ENCODE measurements at places on chromosomes 7 and 10. TPM values are rescaled to one million over a fixed set of nuclear protein-coding genes. Genes with fewer than 3 reads are reported as not detected.

The NEBL gene
- total RNA-seq: not detected

DNA sequence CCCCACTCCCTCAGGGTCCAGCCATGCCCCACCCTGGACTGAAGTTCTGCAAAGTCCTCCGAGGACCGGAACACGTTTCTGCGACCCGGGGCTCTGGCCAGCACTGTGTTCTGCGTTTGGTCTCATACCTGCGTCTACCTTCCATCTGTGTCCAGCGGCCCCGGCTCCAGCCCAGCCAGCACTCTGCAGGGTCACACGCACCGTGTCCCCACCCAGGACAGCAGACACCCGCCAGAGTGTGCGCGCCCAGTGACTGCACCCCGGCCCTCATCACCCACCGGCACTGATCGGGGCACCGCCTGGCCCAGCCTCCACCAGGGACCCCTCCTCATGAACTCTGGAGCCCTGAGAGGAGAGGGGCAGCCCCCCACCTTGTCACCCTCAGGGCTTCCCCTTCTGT is 20.3 kb downstream of the SLC29A4 start:
- no peak for DNase-seq
- H3K36me3 ChIP-seq: 0 out of 2 replicates have a peak, but pooled peaks cover under 1% of the 10 kb centered on the region
- H3K4me3 ChIP-seq: no peak overlapping the region
- H3K27me3 ChIP-seq: peaks cover 22% of the 10 kb centered on the region

DNA sequence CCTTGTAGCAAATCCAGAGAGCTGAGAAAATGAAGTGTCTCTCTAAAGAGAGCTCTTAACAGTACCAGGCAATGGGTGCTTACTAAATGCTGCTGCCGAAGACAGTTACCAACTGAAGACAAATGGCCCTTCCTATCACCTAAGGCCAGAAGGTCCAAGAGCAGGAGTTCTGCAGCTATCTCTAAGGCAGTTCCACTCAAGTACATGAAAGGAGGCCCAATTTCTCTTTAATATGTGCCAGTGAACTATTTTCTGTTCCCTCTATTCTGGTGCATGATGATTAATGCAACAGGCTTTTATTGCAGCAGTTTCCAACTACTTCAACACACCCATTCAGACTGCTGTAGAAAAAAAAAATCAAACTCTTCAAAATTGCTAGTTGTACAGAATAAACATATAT is 122.5 kb downstream of the SLC25A13 start:
- H3K4me3 ChIP-seq: no peak overlapping the region
- H3K27me3 ChIP-seq: no peaks in the 10 kb centered on the region
- peak; percentile 37 for DNase-seq
- H3K27ac ChIP-seq: no peak overlapping the region
- H3K4me1 ChIP-seq: peaks cover 20% of the 10 kb centered on the region

The TMEM140 gene
- 0.51 TPM for total RNA-seq

GRCh38 chr7:151101621-151102396 is 15.5 kb downstream of the AGAP3 start:
- H3K4me1 ChIP-seq: peaks cover 18% of the 10 kb centered on the region
- H3K27ac ChIP-seq: no peak overlapping the region
- no peaks in the 10 kb centered on the region for H3K36me3 ChIP-seq
- no peak for DNase-seq
- no peaks in the 10 kb centered on the region for H3K27me3 ChIP-seq

DNA sequence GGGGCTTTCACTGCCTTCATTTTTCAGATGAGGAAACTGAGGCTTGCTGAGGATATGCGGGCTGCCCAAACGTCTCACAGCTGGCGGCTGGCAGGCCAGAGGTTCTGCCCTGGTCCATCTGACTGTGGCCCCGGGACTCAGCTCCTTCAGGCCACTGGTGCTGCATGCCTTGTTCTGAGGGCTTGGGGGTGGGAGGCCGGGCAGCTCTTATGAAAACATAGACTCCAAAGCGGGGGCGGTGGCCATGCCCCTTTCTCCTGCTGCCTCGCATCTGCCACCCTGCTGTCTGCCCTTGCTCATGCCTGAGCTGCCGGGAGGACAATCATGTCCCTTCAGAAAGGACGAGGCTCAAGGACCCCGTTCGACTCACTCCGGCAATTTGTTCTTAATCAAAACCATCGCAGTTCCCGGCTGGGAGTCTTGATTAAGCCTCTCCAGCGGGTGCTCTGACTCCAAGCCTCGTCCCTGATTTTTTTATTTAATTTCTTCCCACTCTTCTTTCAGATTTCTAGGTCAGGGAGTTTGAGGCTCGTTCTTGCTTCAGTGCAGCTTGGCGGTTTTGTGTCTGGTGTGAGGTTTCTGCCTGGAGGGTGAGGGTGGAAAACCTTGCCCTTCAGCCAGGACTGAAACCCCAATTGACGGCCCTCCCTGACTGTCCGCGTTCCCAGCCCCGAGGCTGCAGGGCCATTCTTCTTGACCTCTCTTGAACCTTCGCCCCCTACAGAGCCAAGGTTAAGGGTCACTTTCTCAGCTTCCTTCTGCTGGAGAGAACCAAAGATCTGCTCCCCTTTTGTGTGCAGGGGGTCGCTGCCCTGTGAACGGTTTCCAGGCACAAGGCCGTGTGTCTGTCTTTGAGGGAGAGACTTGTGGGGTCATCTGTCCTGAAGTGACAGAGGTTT is 120.8 kb downstream of the DNAJB6 start:
- no peak overlapping the region for H3K4me3 ChIP-seq
- no peaks in the 10 kb centered on the region for H3K4me1 ChIP-seq
- no peak overlapping the region for H3K27ac ChIP-seq
- H3K36me3 ChIP-seq: no peaks in the 10 kb centered on the region

DNA sequence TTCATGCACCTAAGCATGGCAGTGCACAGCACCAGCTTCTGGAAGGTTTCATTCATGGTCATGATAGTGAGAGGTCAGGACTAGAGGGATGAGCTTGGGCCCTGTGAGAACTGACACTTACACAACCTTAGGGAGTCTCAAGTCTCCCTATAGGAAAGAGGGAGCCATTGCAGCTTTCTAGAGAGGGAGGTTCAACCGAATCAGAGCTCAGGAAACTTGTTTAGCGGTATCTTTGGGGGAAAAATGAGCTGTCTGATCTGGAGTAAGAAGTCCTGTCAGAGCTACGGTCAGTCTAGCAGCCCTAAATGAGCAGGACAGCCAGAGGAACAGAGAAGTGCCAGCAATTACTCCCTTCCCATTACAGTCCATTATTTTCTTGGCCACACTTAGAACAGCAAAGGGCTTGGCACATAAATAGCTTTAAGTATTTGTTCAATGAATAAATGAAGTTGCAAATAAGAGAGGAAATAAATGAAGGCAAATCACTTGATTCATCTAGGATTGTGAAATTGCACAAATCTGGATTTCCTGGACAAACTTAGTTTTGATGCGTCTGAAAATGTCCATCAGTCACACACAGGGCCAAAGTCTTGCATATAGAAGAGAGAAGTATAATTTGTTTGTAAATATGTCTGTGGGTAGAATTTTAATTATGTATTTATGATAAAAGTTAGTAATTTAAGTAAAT is 262.0 kb downstream of the GLI3 start:
- peaks cover 10% of the 10 kb centered on the region for H3K36me3 ChIP-seq
- H3K27ac ChIP-seq: no peak overlapping the region
- H3K27me3 ChIP-seq: no peaks in the 10 kb centered on the region
- no peak overlapping the region for H3K4me3 ChIP-seq
- DNase-seq: no peak
- peaks cover 23% of the 10 kb centered on the region for H3K4me1 ChIP-seq

The FBXO24 gene
- total RNA-seq: 0.47 TPM

The SPDYE3 gene
- not detected for total RNA-seq

DNA sequence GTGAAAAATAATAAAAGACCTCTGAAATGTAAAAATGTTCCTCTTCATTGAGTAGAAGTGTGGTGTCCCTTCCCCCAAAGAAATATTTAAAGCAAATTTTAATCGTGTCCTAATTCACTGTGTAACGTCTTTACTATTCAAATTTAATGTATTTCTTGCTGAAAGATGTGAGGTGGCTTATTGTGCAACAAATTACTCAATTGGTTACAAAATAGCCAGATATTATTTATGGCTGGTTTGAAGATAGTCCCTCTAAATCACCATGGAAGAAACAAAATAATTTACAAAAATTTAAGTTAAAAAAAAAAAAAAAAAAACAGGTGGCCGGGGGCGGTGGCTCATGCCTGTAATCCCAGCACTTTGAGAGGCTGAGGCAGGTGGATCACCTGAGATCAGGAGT is 43.7 kb downstream of the DNAJC12 start:
- H3K27me3 ChIP-seq: peaks cover 3% of the 10 kb centered on the region
- no peak for DNase-seq
- no peak overlapping the region for H3K4me3 ChIP-seq
- H3K27ac ChIP-seq: no peak overlapping the region
- H3K36me3 ChIP-seq: no peaks in the 10 kb centered on the region
- H3K4me1 ChIP-seq: peaks cover 14% of the 10 kb centered on the region

The EDRF1 gene
- total RNA-seq: 19.5 TPM

DNA sequence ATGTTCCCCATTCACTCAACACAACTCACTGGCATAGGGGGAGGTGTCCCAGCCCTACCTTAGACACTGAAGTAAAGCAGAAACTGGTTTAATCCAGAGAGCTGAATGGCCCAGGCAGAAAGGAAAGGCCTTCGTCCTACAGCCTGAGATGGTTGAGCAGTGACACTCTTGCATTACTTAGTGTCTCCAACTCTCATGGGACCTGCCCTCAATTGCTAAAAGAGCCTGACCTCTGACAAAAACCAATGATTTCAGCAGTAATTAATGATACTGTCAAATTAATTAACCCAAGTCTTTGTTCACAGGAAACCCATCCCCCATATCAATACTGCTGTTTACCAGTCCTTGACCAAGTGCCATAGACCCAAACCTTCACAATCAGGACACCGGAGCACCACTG is 48.6 kb downstream of the ICA1 start:
- no peaks in the 10 kb centered on the region for H3K36me3 ChIP-seq
- no peak overlapping the region for H3K4me3 ChIP-seq
- peaks cover 11% of the 10 kb centered on the region for H3K27me3 ChIP-seq
- peaks cover 36% of the 10 kb centered on the region for H3K4me1 ChIP-seq
- no peak overlapping the region for H3K27ac ChIP-seq

The ZNF804B gene
- not detected for total RNA-seq

GRCh38 chr10:130028465-130028819 is 64.4 kb upstream of the EBF3 start:
- peaks cover 4% of the 10 kb centered on the region for H3K36me3 ChIP-seq
- H3K27me3 ChIP-seq: peaks cover 3% of the 10 kb centered on the region
- peak overlapping the region; percentile 65 for H3K27ac ChIP-seq
- H3K4me3 ChIP-seq: no peak overlapping the region
- peaks cover 48% of the 10 kb centered on the region for H3K4me1 ChIP-seq

- peak overlapping the region; percentile 93 for H3K4me3 ChIP-seq
- peaks cover 7% of the 10 kb centered on the region for H3K36me3 ChIP-seq
- no peak for DNase-seq
- H3K27me3 ChIP-seq: no peaks in the 10 kb centered on the region
Observed at GRCh38 chr7:6590645-6591110, 857 bp downstream of the INTS15 start.

DNA sequence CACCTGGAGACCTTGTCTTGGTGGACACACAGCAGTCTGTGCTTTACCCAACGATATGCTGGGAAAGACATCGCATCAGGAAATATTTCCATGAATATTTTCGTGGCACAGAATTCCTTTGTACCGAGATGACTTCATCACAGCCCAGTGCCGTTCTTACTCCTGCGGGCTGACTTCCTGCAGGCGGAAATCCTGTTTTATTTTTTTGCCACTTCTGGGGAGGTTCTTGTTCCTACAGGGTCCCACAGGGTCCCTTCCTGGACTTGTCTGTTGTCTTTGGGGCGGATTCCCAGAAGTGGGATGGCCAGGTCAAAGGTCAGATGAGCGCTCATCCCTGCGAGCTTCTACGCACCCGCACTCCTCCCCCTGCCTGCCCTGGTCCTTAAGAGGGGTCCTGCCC is 86.5 kb downstream of the DNAJB6 start:
- no peak overlapping the region for H3K27ac ChIP-seq
- no peak overlapping the region for H3K4me3 ChIP-seq
- no peaks in the 10 kb centered on the region for H3K36me3 ChIP-seq
- H3K4me1 ChIP-seq: no peaks in the 10 kb centered on the region

GRCh38 chr10:122264931-122265330 is 6.2 kb upstream of the BTBD16 start:
- H3K4me3 ChIP-seq: peak overlapping the region; percentile 66
- peaks cover 39% of the 10 kb centered on the region for H3K4me1 ChIP-seq
- peak overlapping the region; percentile 62 for H3K27ac ChIP-seq
- no peaks in the 10 kb centered on the region for H3K27me3 ChIP-seq
- DNase-seq: no peak

The SAP25 gene
- total RNA-seq: 0.55 TPM

The CCL26 gene
- total RNA-seq: 2.9 TPM

- peak overlapping the region; percentile 98 for H3K27ac ChIP-seq
- no peak for DNase-seq
- H3K4me3 ChIP-seq: peak overlapping the region; percentile 1
- peaks cover 31% of the 10 kb centered on the region for H3K36me3 ChIP-seq
Observed at GRCh38 chr7:117134889-117135552, 181.7 kb downstream of the ST7 start.

DNA sequence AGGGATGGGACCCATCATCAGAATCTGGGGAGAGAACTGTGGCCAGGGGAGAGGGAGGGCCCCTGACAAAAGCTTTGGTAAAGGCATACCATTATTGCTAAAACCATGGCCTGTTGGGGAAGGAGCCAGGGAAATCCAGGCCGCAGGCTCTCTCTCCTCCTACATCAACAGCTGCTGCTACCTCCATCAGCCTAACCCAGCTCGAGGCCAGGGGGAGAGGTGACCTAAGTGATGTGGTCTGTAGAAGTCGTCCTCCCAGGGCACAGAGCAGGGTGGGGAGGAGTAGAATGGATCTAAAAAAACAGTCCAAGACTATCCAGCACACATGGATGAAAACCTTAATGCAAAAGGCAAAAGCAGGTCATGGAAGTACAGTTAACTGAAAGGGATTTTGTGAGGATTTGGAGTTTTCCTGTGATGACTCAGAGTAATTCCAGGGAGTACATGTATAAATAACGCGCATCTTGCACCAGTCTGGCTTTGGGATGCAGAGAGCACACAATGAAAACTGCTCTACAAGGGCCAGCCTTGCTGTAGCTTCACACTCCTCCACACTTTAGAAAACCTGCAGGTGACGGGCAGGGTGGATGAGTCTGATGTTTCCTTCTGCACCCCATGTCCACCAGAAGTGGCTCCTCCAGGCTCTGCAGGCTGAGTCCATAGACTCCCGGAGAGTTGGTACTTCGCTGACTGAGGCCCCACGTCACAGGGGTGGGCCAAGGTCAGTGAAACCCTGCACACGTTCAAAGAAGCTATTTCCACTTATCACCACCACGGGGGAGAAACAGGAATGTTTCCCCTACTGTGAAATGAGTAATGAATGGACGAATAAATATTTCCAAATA is 38.5 kb upstream of the MSMB start:
- H3K4me3 ChIP-seq: no peak overlapping the region
- H3K4me1 ChIP-seq: peaks cover 24% of the 10 kb centered on the region
- DNase-seq: no peak
- H3K27ac ChIP-seq: no peak overlapping the region
- H3K36me3 ChIP-seq: no peaks in the 10 kb centered on the region
- H3K27me3 ChIP-seq: peaks cover 9% of the 10 kb centered on the region

DNA sequence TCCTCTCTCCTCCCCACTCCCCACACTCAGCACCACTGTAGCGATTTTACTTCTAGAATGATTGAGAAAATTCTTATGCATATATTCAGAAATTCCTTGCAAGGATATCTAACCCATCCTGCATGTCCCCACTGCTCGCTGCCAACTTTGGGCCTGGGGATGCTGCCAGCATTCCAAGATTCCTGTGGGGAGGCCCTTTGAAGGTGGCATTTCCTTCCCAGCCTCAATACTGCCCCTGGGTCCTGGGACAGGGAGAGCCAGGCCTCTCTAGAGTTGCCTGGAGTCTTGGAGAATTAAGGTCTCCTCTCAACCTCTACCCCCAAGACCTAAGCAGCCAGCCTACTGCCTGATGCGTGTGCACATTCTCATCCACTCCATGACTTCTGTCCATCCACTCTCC is 303.5 kb downstream of the NEBL start:
- H3K4me3 ChIP-seq: no peak overlapping the region
- no peaks in the 10 kb centered on the region for H3K36me3 ChIP-seq
- H3K4me1 ChIP-seq: no peaks in the 10 kb centered on the region
- no peak for DNase-seq
- H3K27me3 ChIP-seq: no peaks in the 10 kb centered on the region

All from HFFc6 (cell line).